ENCODE measurements at places on chromosomes 16 and 17.

- DNase-seq, result no peak
These were observed 68.7 kb downstream of the TTC19 start for GRCh38 chr17:16068323-16068722.

DNA sequence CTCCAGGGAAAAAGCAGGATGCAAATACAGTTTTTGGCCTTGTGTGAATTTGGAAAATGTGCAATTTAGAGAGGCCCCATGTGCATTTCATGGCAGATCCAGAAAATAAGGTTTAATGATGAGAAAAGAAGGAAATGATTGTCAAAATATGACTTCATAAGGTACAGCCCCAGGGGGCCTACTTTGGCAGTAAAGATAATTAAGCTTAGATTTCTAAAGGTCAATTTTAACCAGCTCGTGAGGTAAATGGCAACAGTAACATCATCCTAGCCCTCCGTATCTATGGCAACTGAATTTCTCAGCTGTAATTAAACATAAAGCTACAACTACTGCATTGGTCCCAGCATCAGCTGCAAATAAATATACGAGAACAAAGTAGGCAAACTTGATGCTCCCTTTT is 30.0 kb upstream of the PRSS54 start:
- no peak for DNase-seq

DNA sequence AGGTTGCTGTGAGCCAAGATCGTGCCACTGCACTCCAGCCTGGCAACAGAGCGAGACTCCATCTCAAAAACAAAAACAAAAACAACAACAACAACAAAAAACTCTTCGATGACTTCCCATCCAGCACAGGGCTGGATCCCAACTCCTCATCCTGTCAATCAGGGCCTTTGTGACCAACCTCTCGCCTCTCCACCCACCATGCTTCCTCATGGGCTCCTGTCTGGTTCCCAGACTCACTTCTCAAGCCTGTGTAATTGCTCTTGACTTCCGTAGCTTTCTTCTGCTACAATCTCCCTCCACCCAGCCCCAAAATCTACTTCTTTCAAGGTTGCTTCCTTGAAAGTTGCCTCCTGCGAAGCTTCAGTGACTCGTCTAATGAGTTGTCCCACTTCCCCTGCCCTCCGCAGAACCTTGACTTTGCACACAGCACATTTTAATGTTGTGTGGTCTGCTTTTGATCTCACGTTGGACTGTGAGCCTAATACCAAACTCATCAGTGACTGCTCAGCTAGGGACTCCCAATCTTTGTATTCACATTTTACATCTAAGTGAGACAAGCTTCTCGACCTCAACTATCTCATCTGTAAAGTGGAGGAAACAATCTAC is 936 bp upstream of the RASL10B start:
- DNase-seq, result no peak

- peak; percentile 35 for DNase-seq
These were observed 9.2 kb downstream of the CHMP6 start for GRCh38 chr17:81000631-81001357.

GRCh38 chr17:2610195-2611175 is 17.0 kb downstream of the PAFAH1B1 start:
- no peak for DNase-seq

DNA sequence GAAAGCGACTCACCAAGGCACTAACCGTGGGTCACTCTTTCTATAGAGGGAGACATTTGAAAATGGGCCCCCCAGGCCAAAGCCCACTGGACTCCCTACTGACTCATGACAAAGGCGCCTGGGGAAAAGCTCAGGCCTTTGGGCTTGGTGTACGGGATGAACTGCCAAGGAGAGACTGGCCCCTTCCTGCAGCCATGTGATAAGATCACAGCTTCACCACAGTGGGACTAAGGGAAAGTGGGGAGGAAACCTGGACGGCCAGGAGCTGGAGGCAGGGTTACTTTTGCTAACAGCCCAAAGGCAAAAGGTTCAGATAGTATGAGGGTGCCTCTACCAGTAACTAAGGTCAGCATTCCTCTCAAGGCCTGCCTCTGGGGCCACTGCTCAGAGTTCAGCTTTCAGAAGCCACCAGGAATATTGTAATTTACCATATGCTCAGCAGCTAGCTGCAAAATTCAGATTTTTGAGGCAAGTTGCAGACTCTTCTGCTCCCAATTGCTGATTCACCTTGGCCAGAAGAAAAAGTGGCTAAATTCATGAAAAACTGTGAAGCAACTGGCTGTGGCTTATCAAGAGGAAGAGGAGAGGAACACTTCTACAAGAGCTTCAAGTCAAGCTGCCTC is 37.1 kb upstream of the SLC25A19 start:
- DNase-seq, result no peak

GRCh38 chr17:19678581-19679453 is 30.3 kb downstream of the ALDH3A2 start:
- no peak for DNase-seq

GRCh38 chr17:149231-149630 is 11.9 kb downstream of the SCGB1C2 start:
- DNase-seq, result no peak

DNA sequence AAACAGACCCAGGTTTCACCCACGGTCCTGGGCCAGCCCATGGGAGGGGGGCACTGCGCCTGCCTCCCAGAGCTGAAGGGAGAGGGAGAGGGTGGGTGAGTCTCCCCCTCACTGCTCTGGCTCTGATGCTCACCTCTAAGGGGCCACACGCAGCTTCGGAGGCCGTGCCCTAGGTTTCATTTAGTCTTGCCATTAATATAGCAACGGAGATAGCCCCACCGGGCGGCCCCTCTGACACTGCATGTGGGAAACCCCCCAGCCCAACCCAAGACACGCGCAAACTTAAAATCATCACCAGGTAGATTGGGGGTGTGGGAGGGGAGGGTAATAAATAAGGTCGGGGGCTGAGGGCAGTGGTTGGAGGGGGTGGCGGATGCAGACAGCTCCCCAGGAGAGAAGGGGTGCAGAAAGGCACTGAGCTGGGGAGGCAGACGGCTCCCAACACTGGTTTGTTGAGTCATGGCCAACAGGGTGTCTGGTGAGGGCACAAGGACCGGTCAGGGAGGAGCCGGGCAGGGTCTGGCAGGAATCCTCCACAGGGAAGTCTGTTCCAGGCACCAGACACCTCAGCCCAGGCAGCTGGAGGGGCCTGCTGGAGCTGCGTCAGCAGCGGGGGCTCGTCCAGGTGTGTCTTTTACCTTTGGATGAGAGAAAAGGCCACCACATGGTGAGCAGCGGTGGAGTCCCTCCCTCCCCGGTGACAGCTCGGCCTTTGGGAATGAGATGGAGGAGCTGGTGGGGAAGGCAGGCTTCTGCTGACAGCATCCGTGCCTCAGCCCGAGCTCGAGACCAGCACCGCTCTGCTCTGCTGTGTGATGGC is 32.0 kb upstream of the DOC2B start:
- no peak for DNase-seq

DNA sequence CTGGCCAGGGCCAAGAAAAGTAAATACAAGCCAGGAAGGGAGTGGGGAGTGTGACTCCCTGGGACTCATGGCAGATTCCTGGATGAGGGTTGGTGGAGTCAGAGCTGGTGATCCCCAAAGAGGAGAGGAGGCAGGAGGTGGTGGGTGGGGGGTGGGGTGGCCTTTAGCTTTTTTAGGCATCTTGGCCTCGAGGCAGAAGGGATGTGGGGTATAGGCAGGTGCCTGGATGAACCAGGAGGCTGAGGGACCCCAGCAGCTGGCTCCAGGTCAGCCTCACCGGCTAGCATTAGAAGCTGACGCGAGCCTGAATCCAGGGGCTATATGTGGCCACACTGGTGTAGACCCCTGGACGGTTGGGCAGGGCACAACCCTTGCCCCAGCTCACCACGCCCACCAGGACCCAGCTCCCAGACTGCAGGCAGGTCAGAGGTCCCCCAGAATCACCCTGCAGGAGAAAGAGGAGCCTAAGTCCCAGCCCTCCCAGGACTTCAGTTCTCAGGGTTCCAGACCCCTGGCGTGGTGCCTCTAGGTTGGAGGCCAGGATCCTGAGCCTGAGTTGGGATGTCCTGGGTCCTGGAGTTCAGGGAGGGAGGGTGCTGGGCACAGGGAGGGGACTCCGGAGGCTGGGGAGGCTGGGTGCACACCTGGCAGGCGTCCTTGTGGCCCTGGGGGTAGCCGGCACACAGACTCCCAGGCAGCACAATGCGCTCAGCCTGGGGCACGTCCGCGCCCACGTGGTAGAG is 2.8 kb downstream of the PRSS33 start:
- no peak for DNase-seq

- peak; percentile 15 for DNase-seq
These were observed 4.5 kb downstream of the CD300C start for GRCh38 chr17:74541176-74542111.

GRCh38 chr17:45645330-45645729 is 138.8 kb upstream of the CRHR1 start:
- no peak for DNase-seq

DNA sequence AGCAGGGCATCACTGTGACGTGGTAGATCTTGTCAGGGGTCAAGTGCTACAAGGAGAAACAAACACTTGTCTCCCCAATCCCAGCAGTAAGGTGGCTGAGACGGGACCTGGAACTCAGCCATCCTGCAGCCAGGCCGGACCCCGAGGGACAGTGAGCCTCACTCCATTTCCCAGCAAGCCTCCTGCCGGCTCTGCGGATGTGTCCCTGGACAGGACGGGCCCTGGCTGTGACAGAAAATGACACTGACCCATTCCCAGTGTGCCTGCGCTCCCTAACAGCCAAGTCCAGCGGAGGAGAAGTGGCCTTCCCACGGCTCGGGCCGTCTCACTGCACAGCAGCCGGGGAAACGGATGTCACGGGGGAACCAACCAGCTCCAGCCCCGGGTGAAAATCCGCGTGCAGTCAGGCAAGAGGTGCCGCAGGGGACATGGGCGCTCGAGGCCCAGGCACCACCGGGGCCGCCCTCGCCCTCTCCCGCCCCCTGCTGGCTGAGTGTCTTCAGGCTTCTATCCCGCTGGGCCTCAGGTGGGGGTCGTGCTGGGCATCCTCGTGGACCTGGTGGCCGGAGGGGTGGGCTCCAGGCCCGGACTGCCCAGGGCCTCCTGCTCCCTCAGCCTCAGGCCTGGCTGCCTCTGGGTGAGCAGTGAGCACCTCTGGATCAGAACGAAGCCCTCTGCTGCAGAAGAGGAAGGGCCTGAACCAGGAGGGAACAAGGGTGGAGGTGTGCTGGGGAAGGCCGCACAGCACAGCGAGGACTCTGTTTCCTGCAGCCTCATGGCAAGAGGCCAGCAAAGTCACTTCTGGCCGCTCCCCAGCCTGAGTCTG is 6.7 kb downstream of the HAGHL start:
- DNase-seq, result no peak

GRCh38 chr17:33651686-33652085 is 358.6 kb upstream of the ASIC2 start:
- no peak for DNase-seq

GRCh38 chr16:80231888-80232287 is 308.9 kb upstream of the DYNLRB2 start:
- DNase-seq, result no peak

DNA sequence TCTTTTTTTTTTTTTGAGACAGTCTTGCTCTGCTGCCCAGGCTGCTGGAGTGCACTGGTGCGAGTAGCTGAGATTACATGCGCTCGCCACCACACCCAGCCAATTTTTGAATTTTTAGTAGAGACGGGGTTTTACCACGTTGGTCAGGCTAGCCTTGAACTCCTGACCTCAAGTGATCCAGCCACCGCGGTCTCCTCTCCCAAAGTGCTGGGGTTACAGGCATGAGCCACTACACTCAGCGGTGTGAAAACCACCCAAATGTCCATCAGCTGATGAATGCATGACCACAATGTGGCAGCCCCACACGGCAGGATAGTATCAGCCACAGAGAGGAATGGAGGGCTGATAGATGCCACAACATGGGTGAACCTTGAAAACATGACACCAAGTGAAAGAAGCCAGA is 2.1 kb downstream of the P2RX5 start:
- DNase-seq, result no peak

GRCh38 chr17:37182786-37183465 is 192.9 kb upstream of the C17orf78 start:
- DNase-seq, result no peak

DNA sequence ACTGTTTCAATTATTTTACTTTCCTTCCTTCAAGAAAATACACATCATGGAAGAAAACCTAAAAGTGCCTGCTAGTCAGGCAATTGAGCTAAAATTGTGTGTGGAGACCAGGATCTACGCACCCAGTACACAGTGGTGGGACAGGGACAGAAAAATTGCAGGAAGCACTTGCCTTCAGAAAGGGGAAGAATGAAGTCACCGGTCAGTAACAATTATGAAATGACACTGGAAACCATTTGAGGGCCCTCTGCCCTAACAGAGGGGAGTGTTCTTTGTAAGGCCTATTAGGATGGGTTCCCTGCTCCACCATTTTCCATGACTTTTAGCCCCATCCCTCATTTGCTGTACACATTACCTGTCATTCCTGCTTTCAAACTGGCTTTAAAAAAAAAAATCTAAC is 4.5 kb upstream of the PHAF1 start:
- no peak for DNase-seq

- no peak for DNase-seq
These were observed 76.0 kb downstream of the ABCC1 start for GRCh38 chr16:16025214-16025968.

- DNase-seq, result no peak
These were observed 4.6 kb downstream of the TSPOAP1 start for GRCh38 chr17:58324056-58324408.

- no peak for DNase-seq
These were observed 35.2 kb downstream of the GJC1 start for GRCh38 chr17:44794851-44795413.

GRCh38 chr17:71855010-71855409 is 265.8 kb upstream of the SOX9 start:
- no peak for DNase-seq

- no peak for DNase-seq
These were observed 54.3 kb downstream of the MYOCD start for GRCh38 chr17:12719948-12720347.

DNA sequence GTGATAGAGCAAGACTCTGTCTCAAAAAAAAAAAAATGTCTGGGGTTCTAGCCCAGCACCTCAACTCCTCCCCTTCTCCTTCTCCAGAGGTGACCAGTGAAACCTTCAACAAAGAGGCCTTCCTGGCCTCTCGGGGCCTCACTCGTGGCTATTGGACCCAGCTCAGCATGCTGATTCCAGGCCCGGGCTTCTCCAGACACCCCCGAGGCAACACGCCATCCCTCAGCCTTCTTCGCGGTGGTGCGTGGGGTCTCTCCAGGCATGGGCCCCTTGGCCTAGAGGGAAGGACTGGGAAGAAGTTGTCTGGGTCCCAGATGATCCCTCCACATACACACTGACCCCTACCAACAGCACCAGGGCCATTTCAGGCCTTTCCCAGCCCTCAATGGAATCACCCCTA is 3.5 kb upstream of the CXCL16 start:
- DNase-seq, result no peak

GRCh38 chr16:7338826-7339225 is 6.2 kb downstream of the RBFOX1 start:
- DNase-seq, result no peak

- DNase-seq, result no peak
These were observed 84.8 kb downstream of the IRF8 start for GRCh38 chr16:85983606-85984230.

GRCh38 chr16:79751471-79752184 is 151.1 kb upstream of the MAF start:
- peak; percentile 77 for DNase-seq

DNA sequence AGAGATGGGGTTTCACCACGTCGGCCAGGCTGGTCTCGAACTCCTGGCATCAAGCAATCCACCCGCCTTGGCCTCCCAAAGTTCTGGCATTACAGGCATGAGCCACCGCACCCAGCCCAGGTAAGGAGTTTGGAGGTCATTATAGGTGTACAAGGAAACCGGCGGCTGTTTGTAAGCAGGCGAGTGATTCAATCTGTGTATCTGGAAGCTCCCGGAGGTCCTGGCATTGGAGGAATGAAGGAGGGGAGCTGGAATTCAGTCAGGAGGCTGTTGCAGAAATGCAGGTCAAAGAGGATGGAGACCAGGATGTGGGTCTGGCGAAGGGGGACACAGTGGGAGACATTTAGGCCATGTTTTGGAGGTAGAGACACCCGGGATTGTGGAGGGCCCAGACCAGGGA is 18.8 kb downstream of the CDC42EP4 start:
- DNase-seq, result no peak
